Glomerular endothelial cell (primary cell): ENCODE measurements at places on chromosomes 2 and 18. TPM values are rescaled to one million over a fixed set of nuclear protein-coding genes. Genes with fewer than 3 reads are reported as not detected.

DNA sequence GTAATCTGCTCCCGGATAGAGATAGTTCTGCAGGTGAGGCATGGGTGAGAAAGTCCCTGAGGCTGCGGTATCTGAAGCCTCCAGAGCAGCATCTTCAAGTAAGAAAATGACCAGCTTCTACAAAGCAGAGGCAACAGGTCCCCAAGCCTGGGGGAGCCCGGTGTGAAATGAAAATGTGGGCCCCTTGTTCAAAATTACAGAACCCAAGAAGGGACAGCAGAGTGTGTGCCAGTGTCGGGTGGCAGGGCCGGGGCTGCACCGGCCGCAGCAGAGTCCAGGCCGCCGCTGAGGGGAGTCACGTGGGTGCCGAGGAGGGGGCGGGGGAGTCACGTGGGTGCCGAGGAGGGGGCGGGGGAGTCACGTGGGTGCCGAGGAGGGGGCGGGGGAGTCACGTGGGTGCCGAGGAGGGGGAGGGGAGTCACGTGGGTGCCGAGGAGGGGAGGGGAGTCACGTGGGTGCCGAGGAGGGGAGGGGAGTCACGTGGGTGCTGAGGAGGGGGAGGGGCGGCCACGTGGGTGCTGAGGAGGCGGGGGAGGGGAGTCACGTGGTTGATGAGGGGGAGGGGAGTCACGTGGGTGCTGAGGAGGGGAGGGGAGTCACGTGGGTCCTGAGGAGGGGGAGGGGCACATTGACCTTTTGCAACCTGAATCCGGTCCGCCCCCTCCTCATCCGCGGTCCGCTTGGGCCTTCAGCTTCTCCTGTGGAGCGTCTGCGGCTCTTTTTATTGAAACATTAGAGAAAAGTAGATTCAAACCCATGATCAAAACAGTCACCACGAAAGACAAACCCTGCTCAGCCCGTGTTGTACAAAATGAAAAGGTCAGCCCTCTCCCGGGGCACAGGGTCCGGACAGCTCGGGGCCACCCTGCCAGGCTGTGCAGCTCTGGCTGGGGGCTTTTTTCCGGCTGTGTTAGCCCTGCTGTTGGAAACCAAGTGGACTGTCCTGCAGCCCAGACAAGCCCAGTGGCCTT is 10.4 kb downstream of the COLEC11 start:
- no peak for DNase-seq

- no peak for DNase-seq
Measured at GRCh38 chr2:147525819-147526489, 318.9 kb upstream of the ACVR2A start.

DNA sequence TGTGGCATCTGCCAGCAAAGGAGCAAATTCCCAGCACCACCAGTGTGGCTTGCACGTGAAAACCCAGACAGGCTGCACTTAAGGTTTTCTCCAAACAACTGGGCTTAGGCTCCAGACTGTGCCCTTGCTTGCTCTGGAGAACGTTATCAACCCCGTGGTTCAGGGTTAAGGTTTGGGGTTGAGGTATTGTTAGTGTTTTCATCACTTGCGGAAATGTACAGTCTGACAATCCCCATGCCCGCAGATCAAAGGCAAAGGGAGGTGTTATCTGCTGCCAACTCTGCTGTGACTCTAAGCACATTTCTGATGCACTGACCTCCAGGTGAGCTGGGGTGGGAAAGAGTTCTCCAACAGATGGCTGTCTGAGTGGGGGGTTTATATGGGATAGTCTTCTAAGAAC is 253.5 kb upstream of the NT5C1B start:
- no peak for DNase-seq

GRCh38 chr2:70922235-70923234 is 13.2 kb upstream of the ATP6V1B1 start:
- no peak for DNase-seq

Gene PAX8
- 21.9 and 30.2 TPM in 2 replicates for total RNA-seq
